Sigmoid colon (tissue), 7 donors: ENCODE measurements at places on chromosomes 12 and 14.
A peak's percentile ranks its signal among the peaks of the same experiment; 100 is the strongest.

DNA sequence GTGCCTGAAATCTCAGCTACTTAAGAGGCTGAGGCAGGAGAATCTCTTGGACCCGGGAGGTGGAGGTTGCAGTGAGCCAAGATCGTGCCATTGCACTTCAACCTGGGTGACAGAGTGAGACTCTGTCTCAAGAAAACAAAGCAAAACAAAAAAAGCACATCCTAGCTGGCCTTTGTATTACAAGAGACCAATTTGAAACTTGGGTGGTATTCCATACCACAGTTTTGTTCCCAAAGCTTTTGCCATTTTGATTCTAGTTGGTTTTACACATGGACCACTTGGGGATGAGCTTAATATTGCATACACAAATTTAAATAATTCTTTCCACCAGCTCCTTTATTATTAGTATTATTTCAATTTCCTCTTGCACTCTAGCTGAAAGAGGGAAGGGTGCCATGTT, 276.9 kb upstream of the SLC16A7 start:
- DNase-seq, result no peak

DNA sequence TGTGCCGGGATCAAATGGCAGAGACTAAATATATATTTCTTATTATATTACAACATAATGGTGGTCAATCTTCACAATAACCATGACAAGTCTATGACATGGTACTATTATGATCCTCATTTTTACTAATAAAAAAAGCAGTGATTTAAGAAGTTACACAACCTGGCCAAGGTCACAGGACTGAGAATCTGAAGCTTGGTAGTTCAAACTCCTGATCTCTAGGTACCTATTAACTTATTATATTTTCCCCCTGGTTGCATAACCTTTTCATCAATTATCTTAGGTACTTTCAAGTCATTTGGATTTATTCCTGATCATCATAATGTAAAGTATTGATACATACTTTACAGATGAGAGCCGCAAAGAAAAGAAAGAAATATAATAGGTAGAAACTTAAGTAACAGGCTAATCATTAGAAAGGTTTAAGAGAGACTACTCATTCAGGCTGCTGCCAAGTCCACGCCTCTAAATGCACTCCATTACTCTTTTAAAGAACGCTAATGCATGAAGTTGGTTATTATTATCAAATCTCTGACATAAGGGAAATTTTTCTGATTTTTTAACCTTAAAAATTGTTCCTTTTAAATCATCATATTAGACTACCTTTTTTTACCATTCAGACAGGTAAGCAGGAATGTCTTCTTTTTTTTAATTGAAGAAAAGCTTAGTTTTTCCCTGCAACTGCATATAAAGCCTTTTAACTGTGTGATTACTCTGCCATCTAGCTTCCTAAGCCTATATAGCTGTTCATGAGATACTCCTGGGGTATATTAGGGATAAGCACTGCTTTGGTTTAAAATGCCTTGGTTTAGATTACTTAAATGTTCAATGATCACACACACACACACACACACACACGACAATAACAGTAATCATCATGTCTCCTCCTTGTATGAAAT, 35.6 kb downstream of the RPS29 start:
- DNase-seq, result no peak

GRCh38 chr14:103517721-103518421, 4.8 kb downstream of the CKB start:
- DNase-seq, result peak; percentile 81

DNA sequence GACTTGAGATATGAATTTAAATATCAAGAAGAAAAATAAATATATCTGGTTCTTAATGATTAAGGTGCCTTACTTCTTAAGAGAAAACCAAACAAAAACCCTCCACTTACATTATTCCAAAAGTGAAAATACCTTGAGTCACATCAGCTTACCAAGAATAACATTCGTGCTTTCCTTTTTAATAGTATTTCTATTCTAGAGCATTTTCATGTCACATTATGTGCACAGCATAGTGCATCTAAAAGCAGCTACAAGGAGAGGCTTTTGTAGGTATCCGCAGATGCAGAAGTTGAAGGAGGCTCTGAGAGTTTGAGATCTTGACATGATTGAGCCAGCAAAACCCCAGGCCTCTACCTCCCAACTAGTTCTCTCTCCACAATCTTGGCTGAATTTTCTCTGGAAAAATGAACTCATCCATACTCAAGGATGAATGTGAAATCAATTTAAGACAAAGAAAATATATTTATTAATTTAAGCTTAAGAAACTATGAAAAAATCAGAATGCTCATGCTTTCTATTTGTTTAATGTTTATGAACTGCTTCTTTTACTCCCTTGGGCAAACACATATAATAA, 275.0 kb downstream of the AKAP6 start:
- DNase-seq, result no peak

- DNase-seq, result no peak
These were observed 57.2 kb downstream of the SLC24A4 start for GRCh38 chr14:92380131-92380530.

DNA sequence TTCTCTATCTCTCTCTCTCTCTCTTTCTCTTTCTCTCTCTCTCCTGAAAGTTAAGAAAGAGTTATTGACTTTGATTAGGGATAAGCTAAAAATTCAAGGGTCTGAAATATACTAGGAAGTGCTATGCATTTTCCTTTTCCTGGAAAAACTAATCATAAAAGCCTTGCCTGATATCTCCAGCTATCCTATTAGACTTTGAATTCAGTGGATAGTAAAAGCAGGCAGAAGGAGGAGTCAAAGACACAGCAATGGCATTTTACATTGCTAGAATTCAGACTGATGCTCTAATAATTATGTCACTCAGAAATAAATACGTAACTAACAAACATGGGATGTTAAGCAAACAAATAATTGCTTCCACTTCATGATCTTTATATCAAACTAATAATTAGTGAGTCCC, 272.0 kb downstream of the SSPN start:
- no peak for DNase-seq
